ENCODE measurements at places on chromosomes 1 and 21.

DNA sequence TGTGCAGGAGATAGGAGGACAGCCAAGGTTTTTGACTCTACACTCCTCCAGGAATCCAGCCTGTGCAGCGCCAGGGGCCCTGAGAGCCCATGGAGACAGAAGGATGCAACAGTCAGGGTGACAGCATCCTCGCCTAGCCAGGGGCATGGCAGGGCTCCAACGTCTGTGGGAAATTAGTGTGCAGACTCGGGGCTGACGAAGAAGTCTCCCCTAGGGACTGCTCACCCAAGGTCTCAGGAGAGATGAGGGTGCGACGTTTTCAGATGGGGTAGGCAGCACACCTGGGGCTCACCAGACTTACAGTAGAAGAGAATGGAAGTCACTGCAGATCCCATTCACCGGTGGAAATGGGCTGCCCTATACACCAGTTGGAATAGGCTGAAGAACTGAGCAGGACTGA lies 241.7 kb downstream of the SETD4 start:
- DNase-seq, result no peak

DNA sequence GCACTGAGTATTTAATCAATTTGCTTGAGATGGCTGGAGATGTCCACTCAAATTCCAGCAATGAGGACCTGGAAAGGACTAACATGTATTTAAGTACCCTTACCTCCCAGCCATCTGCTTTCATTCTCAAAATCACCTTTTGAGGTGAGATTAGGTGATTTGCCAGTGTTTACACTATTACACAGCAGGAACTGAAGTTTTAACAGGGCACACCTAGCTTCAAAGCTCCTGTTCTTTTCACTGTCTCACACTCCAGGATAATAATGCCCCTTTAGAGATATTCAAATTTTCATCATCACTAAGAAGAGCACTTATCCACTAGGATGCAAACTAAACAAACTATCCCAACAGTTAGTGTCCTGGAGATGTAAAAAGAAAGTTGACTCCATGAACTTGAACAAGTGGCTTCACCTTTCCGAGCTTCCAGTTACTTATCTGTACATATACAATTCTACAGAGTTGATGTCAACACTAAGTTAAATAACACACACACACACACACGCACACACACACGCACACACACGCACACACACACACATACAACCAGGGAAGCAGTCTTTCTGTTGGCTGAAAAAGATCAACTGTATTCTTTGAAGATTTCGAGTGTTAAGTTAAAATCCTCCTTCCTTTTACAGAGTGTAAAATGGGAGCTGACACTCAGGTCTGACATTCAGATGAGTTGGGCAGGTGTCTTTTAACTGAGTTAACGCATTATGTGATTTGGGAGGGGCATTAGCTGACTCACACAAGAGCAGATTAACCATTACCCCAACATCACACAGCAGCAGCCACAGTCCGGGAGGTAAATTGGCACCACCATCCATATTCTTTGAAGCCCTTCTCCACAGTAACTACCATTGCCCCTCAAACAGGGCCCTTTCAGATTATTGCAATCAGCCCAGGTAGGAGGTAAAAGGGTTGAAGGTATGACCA lies 15.5 kb upstream of the JAK1 start:
- DNase-seq, result no peak

- no peak for DNase-seq
Observed at GRCh38 chr21:30200000-30200399, 15.9 kb downstream of the CLDN8 start.

GRCh38 chr1:219143735-219144134 lies 29.9 kb upstream of the LYPLAL1 start:
- DNase-seq, result no peak

DNA sequence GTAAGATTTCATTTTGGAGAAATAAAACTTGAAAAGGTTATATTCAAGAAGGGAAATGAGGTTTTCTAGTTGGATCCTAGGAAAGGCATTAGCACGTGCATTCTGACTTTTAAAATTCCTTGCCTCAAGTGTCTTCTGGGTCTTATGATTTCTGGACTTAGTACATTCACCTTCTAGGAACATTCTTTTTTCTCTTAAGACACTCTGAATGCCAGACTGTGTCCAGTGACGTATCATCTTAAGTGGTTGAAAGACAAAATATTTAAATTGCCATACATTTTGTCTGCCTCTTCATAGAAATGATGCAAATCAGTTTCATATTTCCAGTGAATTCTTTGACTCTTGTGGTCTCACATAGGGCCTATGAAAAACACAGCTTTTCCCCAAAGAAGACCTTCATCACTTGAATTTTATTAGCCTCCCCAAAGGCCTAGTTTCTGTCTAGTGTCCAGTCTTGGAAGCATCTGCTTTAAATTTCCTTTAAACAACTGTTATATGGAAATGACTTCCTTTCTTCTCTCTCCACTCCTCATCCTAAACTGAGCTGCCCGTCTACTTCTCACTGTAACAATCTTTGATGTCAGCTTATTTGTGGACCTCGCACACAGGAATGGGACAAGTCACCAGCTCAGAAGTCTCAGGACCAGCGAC lies 187.2 kb downstream of the HLX start:
- no peak for DNase-seq

DNA sequence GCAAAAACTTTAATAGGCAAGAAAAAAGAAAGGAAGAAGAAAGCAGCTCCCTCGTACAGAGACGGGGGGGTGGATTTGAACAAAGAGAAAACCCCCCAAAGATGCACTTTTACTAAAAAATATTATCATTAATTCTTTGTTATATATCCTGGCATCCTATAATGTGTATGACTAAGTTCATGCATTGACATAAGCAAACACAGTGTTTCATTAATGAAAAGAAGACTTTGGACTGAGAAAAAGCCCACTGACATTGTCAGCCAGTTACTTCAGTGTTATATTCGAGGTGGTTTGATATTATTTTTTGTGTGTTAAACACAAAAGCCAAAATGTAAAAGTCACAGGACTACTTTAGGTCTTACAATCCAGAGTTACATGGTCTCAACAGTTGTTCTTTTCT lies 110.1 kb upstream of the DPYD start:
- no peak for DNase-seq

DNA sequence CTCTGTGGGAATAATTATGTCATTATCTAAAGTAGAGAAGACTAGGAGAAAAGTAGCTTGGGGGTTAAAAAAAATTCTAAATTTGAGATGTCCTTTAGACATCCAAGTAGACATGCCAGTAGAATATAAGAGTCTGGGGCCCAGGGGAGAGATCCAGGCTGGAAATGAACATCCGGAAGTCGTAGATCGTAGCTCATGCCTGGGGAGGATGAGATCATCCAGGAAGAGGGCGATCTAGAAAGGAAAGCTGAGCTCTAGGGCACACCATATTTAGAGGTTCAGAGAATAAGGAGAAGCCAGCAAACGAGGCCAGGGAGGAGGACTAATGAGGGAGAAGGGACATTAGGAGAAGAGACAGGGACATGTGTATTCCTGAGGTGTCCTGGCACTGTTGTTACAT lies 12.2 kb downstream of the NGF start:
- DNase-seq, result no peak

- DNase-seq, result no peak
Observed at GRCh38 chr1:247286134-247286670, 30.3 kb downstream of the VN1R5 start.

GRCh38 chr1:115810609-115811008 lies 30.3 kb downstream of the NHLH2 start:
- no peak for DNase-seq

DNA sequence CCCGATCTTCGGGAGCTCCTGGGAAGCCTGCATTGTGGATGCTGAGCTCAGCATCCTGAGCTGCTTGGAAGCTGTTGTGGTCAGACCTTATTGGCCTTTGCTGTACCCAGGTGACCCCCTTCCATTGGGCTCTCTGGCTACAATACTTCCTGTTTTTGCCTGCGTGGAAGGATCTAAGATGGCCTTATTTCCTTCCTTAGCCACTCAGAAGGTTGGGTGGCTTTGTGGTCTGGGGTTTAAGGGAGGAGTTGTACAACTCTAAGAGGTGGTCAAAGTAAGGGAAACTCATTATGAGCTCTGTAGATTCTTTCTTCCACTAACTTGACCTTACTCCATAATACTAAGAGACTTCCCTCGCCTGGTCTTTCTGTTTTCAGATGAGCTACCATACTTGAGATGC lies 17.7 kb downstream of the PFKFB2 start:
- no peak for DNase-seq

- DNase-seq, result peak; percentile 67
Observed at GRCh38 chr21:45877821-45878469, 103.6 kb upstream of the COL6A1 start.

Data from BE2C (cell line).